ENCODE measurements at places on chromosomes 1 and 21. TPM values are rescaled to one million over a fixed set of nuclear protein-coding genes. Genes with fewer than 3 reads are reported as not detected.

- no peak overlapping the region for H3K4me3 ChIP-seq
- H3K4me1 ChIP-seq, result peaks cover 34% of the 10 kb centered on the region
- no peak for DNase-seq
- H3K27me3 ChIP-seq, result no peaks in the 10 kb centered on the region
- H3K27ac ChIP-seq, result no peak overlapping the region
Observed at GRCh38 chr1:224736619-224737352, 120.7 kb downstream of the CNIH3 start.

GRCh38 chr1:46410156-46411009, 16.3 kb downstream of the FAAH start:
- DNase-seq, result no peak
- H3K36me3 ChIP-seq, result peaks cover 61% of the 10 kb centered on the region
- no peaks in the 10 kb centered on the region for H3K27me3 ChIP-seq
- H3K4me1 ChIP-seq, result peaks cover 5% of the 10 kb centered on the region

- no peak for DNase-seq
- no peaks in the 10 kb centered on the region for H3K36me3 ChIP-seq
- H3K4me3 ChIP-seq, result no peak overlapping the region
- no peaks in the 10 kb centered on the region for H3K4me1 ChIP-seq
- H3K27me3 ChIP-seq, result no peaks in the 10 kb centered on the region
Observed at GRCh38 chr1:240395336-240395735, 216.6 kb downstream of the GREM2 start.

CLCNKA gene
- polyA plus RNA-seq, result 3.9 TPM

- H3K4me1 ChIP-seq, result peaks cover under 1% of the 10 kb centered on the region
- no peaks in the 10 kb centered on the region for H3K27me3 ChIP-seq
- DNase-seq, result no peak
- no peak overlapping the region for H3K27ac ChIP-seq
Observed at GRCh38 chr1:178492341-178492740, 4.4 kb downstream of the CLEC20A start.

SOX13 gene
- polyA plus RNA-seq, result 4.1 TPM

HES5 gene
- polyA plus RNA-seq, result 0.25 TPM

DNA sequence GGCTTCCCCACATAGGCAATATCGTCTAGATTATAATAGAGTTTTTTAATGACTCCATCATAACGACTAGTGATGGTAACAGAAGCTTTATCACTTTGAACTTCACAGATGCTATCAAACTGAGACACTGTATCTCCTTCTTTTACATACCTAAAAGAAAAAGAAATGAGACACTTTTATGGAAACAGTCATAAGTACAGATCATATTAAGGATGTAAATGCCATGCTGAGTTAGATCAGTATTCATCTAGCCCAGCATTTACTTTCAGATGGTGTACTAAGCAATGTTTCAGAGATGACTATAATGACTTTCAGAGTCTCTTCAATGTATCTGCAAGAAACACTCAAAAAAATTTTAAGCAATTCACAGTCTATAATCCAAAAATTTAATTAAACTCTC, 18.9 kb downstream of the DBT start:
- no peak overlapping the region for H3K27ac ChIP-seq
- no peaks in the 10 kb centered on the region for H3K27me3 ChIP-seq
- peaks cover 79% of the 10 kb centered on the region for H3K36me3 ChIP-seq
- no peak for DNase-seq
- no peaks in the 10 kb centered on the region for H3K4me1 ChIP-seq

DNA sequence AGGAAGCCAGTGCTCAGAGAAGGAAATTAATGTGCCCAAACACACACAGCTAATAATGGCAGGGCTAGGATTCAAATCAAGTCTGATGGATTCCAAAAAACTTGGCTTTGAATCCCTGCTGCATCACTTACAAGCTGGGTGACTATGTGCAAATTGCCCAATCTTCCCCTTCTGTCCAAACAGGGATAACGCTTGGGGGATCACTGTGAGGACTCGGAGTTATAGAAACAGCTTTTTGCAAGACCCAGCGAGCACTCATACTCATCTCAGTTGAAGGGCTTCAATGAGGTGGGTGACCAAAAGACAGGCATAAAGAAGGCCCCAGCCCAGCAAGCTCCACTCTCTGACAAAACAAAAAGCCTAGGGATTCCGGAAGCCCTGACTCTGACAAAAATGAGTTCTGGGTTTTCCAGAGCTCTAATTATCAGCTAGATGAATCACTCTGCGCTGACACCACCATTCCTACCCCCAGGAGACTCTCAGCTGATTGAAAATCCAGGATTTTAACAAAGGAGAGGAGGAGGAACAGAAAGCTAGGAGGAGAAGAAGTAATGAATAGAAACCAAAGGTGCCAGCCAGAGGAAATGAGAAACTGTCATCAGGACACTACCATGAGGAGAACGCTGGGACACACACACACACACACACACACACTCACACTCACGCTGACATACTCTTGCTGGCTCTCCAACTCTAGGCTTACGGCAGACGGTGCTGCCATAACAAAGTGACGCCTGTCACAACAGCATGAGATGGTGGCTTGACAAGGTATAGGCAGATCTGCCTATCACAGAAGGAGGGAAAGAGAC, 1.6 kb upstream of the STK40 start:
- peak overlapping the region; percentile 99 for H3K27ac ChIP-seq
- H3K36me3 ChIP-seq, result peaks cover 30% of the 10 kb centered on the region
- DNase-seq, result no peak
- H3K4me1 ChIP-seq, result peaks cover 41% of the 10 kb centered on the region

- H3K36me3 ChIP-seq, result no peaks in the 10 kb centered on the region
- no peak overlapping the region for H3K4me3 ChIP-seq
- H3K4me1 ChIP-seq, result no peaks in the 10 kb centered on the region
- H3K27ac ChIP-seq, result no peak overlapping the region
Observed at GRCh38 chr21:31371715-31372470, 27.8 kb upstream of the TIAM1 start.

ZFP69B gene
- polyA plus RNA-seq, result 0.35 TPM

DNA sequence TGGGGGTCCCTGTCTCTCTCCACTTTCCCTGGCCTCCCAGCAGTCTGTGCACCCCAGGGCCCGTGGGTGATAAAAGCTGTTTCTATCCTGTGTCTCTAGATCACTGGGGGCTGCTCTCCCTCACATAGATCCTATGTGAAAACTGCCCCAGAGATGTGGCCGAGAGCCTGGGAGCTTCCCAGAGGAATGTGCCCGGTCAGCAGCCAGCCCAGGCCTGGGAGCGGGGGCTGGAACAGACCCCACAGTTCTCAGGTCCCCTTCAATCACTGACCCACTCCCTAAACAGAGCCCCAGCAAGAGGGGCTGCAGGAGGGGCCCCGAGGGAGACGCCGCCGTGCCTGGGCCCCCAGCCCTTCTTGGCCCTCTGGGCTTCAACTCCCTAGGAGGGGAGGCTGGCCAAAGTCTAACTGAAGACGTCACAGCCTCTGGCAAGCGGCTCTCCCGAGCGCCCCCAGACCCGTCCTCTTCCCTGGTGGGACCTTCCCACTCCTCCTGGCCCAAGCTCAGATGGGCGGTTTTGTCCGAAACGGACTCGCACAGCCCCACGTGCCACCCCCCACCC, 403 bp downstream of the MXRA8 start:
- no peak for DNase-seq
- H3K27me3 ChIP-seq, result peaks cover 46% of the 10 kb centered on the region
- H3K36me3 ChIP-seq, result peaks cover 20% of the 10 kb centered on the region
- peak overlapping the region; percentile 89 for H3K27ac ChIP-seq

MTFR1L gene
- polyA plus RNA-seq, result 49.5 TPM

DNA sequence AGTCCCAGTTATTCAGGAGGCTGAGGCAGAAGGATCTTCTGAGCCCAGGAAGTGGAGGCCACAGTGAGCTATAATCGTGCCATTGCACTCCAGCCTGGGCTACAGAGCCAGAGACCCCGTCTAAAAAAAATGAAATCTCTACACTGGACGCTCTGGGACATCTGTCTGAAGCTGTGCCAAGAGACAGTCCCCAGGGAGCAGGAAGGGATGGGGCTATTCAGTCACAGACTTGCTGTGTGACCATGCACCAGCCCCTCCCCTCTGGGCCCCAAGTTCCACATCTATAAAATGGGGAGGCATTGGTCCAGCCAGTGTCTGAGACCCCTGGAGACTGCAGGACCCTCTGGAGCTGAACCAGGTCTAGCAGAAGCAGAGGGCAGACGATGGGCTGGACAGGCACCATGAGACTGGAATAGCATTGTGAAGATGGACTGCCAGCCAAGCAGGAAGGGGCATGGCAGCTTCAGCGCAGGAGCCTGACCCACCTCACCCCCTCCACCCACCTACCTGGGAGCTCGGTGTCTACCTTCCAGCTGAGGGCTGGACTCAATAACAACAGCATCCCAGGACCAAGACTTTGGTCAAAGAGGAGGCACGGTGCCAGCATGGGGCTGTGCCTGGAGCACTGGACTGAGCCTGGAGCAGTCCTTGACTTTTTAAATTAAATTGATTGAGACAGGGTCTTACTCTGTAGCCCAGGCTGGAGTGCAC, 1.4 kb downstream of the TMEM54 start:
- H3K4me1 ChIP-seq, result peaks cover 27% of the 10 kb centered on the region
- H3K27me3 ChIP-seq, result peaks cover 3% of the 10 kb centered on the region
- H3K4me3 ChIP-seq, result peak overlapping the region; percentile 74
- no peak overlapping the region for H3K27ac ChIP-seq
- DNase-seq, result peak; percentile 8
- H3K36me3 ChIP-seq, result peaks cover 31% of the 10 kb centered on the region

DNA sequence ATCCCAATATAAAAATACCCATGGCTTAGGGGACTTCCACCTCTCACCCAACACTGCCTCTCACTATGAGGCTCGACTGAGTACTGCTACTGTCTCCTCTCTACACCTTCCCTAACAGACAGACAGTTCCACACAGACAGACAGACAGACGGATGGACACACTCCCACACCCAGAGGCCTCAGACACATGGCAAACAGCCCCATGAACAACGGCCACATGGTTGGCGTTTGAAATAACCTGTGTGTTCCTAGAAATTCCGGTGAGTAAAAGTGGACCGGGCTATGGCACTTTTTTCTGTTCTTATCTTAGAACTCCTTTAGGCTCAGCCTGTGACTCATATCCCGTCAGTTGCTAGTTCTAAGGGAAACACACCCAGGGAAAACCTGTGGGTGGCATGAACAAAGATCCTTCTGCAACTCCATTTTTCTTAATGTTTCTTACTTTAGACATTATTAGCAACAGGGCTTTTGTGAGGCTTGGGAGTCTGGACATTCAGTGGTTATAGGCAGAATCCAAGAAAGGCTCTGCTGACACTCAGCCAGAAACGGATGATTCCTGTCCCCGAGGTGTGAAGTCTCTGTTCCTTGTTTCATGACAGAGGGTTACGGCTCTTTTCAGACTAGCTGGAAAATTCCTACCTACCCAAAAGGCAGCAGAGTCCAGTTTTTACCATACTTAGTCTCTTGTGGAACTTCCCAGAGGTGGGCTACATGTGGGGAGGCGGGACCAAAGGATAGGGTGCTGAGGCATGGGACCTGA, 90.5 kb upstream of the TLR5 start:
- no peak overlapping the region for H3K4me3 ChIP-seq
- H3K36me3 ChIP-seq, result no peaks in the 10 kb centered on the region
- no peaks in the 10 kb centered on the region for H3K27me3 ChIP-seq

- H3K4me3 ChIP-seq, result no peak overlapping the region
- no peak overlapping the region for H3K27ac ChIP-seq
- H3K4me1 ChIP-seq, result no peaks in the 10 kb centered on the region
- DNase-seq, result no peak
Observed at GRCh38 chr1:184682956-184683355, 71.7 kb downstream of the EDEM3 start.

DNA sequence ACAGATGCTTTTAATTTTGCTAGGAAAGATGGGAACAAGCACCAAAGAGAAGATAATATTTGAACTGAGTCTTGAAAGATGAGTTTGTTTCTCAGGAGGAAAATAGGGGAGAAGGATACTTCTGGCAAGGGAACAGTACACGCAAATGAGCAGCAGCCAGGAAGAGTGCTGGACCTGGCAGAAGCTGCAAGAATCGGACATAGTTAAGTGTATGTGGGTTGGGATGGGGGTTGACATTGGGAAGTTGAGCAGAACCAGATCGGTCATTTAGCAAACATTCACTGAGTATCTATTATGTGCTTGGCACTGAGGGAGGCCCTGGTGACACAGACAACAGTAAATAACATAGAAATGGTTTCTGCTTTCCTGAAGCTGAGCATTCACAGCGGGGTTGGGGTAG, 198.8 kb downstream of the PLPP3 start:
- no peaks in the 10 kb centered on the region for H3K36me3 ChIP-seq
- H3K27me3 ChIP-seq, result no peaks in the 10 kb centered on the region
- no peak overlapping the region for H3K4me3 ChIP-seq
- H3K27ac ChIP-seq, result no peak overlapping the region
- no peak for DNase-seq

GJA4 gene
- polyA plus RNA-seq, result 2.9 TPM

- H3K4me3 ChIP-seq, result no peak overlapping the region
- peak overlapping the region; percentile 58 for H3K27ac ChIP-seq
- peaks cover 33% of the 10 kb centered on the region for H3K27me3 ChIP-seq
- DNase-seq, result no peak
- no peaks in the 10 kb centered on the region for H3K36me3 ChIP-seq
Observed at GRCh38 chr1:205445646-205445935, 10.3 kb downstream of the BLACAT1 start.

BNIPL gene
- polyA plus RNA-seq, result not detected

DNA sequence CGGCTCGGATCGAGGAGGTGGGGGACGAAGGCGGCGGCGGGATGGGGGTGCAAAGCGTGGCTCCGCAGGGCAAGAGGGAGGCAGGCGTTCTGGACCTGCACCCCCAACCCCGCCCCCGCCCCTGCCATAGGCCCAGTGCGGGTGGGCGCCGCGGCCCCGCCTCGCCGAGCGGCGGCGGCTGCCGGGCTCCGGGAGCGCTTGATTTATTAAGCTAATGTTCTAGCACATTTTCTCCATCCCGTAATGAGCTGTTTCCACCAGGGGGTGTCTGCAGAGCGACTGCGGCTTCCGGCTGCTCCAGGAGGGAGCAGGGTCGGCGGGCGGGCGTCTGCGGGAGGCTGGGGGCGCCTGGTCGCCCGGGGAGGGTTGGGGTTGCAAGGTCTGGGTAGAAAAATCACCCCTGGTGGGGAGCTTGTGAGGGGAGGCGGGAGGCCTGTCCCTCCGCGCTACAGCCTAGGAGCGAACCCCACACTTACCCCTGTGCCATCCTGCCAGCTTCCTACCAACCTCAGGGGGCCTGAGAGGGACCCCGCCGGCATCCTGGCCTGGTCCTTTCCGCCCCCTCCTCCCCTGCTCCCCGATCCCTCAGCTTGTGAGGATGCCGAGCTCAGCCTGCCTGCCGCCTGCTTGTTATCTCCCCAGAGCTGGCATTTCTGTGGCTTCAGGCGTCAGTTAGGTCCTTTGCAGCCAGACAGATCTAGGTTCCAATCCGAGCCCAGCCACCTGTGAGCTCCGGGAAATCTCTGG, 48.5 kb upstream of the ACOT11 start:
- DNase-seq, result peak; percentile 86
- H3K27me3 ChIP-seq, result no peaks in the 10 kb centered on the region
- peak overlapping the region; percentile 44 for H3K4me3 ChIP-seq
- H3K36me3 ChIP-seq, result no peaks in the 10 kb centered on the region

LAPTM5 gene
- polyA plus RNA-seq, result 33.1 TPM
